ENCODE measurements at places on chromosomes 5 and 9. TPM values are rescaled to one million over a fixed set of nuclear protein-coding genes. Genes with fewer than 3 reads are reported as not detected.

The MARCHF3 gene
- 6.6 TPM for total RNA-seq

The SPATA31D4 gene
- not detected for total RNA-seq

The EMB gene
- 186 TPM for total RNA-seq

- peaks cover 3% of the 10 kb centered on the region for H3K4me1 ChIP-seq
- no peak overlapping the region for H3K4me3 ChIP-seq
- H3K36me3 ChIP-seq = no peaks in the 10 kb centered on the region
- no peak for DNase-seq
- peaks cover 4% of the 10 kb centered on the region for H3K27me3 ChIP-seq
- H3K27ac ChIP-seq = no peak overlapping the region
Observed at GRCh38 chr9:135282808-135283207, 195.3 kb downstream of the OLFM1 start.

DNA sequence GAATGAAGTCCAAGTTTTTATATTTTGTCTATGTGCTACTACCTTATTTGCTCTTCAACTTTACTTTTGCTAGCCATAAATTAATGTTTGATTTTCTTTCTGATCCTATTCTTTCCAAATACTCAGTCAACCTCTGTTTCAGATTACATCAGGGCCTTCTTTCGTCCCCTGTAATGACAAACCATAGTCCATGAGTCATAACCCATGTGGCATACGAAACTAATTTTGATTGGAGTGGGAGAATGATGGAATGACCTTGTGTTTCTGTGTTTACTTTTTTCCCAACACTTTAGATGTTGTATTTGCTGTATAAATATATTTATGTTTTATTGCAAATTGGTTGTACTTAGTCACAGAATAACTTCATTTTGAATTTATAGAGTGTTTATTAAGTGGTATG is 1043.1 kb downstream of the DTWD2 start:
- H3K36me3 ChIP-seq = no peaks in the 10 kb centered on the region
- no peak overlapping the region for H3K4me3 ChIP-seq
- H3K27ac ChIP-seq = no peak overlapping the region
- DNase-seq = no peak

DNA sequence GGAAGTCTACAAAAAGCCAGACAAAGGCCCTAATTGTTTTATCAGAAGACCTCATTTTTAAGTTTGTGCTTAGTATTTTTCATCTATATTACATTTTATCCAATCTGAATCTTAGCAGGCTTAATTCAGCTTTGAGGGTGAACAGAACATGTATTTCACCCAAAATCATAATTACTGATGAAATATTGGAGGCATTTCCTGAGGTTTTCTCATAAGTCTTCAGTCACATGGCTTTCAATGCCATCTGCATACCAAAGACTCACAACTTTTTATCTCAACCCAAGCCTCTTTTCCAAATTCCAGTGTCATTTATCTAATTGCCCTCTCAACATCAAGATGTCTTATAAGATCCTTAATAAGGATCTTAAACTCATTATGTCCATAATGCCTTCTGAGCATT is 150.8 kb downstream of the TTC39B start:
- H3K27me3 ChIP-seq = peaks cover 25% of the 10 kb centered on the region
- H3K4me1 ChIP-seq = peaks cover 2% of the 10 kb centered on the region

- H3K27me3 ChIP-seq = peaks cover 12% of the 10 kb centered on the region
- H3K4me3 ChIP-seq = no peak overlapping the region
- H3K27ac ChIP-seq = no peak overlapping the region
- no peak for DNase-seq
- H3K36me3 ChIP-seq = no peaks in the 10 kb centered on the region
- no peaks in the 10 kb centered on the region for H3K4me1 ChIP-seq
Observed at GRCh38 chr9:8883321-8883720, 1083.7 kb upstream of the DMAC1 start.

- no peak for DNase-seq
- peaks cover 41% of the 10 kb centered on the region for H3K27me3 ChIP-seq
- H3K27ac ChIP-seq = no peak overlapping the region
Observed at GRCh38 chr5:77409870-77410621, 82.1 kb downstream of the WDR41 start.

GRCh38 chr9:89657295-89657694 is 52.5 kb downstream of the GADD45G start:
- H3K27ac ChIP-seq = peak overlapping the region; percentile 67
- DNase-seq = no peak
- H3K27me3 ChIP-seq = peaks cover 6% of the 10 kb centered on the region
- H3K4me1 ChIP-seq = peaks cover 15% of the 10 kb centered on the region

GRCh38 chr5:157196045-157196444 is 15.4 kb downstream of the ITK start:
- DNase-seq = no peak
- H3K27ac ChIP-seq = peak overlapping the region; percentile 97
- peaks cover 62% of the 10 kb centered on the region for H3K4me1 ChIP-seq
- no peaks in the 10 kb centered on the region for H3K27me3 ChIP-seq

GRCh38 chr5:139660105-139660922 is 12.2 kb downstream of the CXXC5 start:
- peaks cover 9% of the 10 kb centered on the region for H3K4me1 ChIP-seq
- H3K27ac ChIP-seq = no peak overlapping the region
- DNase-seq = no peak
- H3K4me3 ChIP-seq = no peak overlapping the region
- no peaks in the 10 kb centered on the region for H3K36me3 ChIP-seq

- no peaks in the 10 kb centered on the region for H3K4me1 ChIP-seq
- H3K36me3 ChIP-seq = no peaks in the 10 kb centered on the region
- H3K27ac ChIP-seq = no peak overlapping the region
- no peak overlapping the region for H3K4me3 ChIP-seq
- H3K27me3 ChIP-seq = peaks cover 19% of the 10 kb centered on the region
- no peak for DNase-seq
Observed at GRCh38 chr5:8057769-8058168, 188.8 kb downstream of the MTRR start.

DNA sequence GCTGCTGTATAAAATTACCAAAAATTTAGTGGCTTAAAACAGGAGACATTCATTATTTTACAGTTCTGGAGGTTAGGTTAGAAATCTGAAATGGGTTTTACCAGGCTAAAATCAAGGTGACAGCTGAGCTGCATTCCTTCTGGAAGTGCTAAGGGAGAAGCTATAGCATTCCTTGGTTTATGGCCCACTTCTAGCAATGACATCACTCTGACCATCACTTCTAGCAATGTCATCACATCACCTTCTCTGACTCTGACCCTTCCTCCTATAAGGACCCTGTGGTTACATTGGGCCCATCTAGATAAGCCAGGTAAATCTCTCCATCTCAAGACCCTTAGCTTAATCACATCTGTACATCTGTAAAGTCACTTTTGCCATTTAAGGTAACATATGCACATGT is 366.1 kb downstream of the EFNA5 start:
- H3K36me3 ChIP-seq = no peaks in the 10 kb centered on the region
- no peak overlapping the region for H3K4me3 ChIP-seq
- DNase-seq = no peak
- no peak overlapping the region for H3K27ac ChIP-seq
- no peaks in the 10 kb centered on the region for H3K27me3 ChIP-seq
- no peaks in the 10 kb centered on the region for H3K4me1 ChIP-seq

GRCh38 chr5:176847726-176848290 is 37.4 kb downstream of the UNC5A start:
- peaks cover 6% of the 10 kb centered on the region for H3K36me3 ChIP-seq
- H3K4me3 ChIP-seq = no peak overlapping the region
- peaks cover 6% of the 10 kb centered on the region for H3K4me1 ChIP-seq
- H3K27ac ChIP-seq = no peak overlapping the region

GRCh38 chr5:78624011-78624541 is 24.5 kb downstream of the LHFPL2 start:
- H3K36me3 ChIP-seq = no peaks in the 10 kb centered on the region
- H3K27ac ChIP-seq = no peak overlapping the region
- peaks cover 47% of the 10 kb centered on the region for H3K27me3 ChIP-seq

All from T-helper 17 cell (primary cell).